ENCODE measurements at places on chromosomes 16 and 17.

DNA sequence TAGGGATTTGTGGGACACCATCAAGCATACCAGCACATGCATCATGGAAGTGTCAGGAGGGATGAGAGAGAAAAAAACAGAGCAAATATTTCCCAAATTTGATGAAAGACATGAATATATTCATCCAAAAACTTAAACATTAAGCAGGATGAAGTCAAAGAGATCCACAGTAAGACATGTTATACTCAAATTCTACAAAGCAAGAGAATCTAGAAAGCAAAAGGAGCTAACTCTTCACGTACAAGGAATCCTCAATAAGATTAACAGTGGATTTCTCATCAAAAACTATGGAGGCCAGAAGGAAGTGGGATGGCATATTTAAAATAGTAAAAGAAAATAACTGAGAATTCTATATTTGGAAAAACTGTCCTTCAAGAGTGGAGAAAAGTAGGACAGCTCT, 374.8 kb downstream of the ZFHX3 start:
- DNase-seq, result no peak

GRCh38 chr16:9279291-9280068, 188.0 kb downstream of the HAPSTR1 start:
- no peak for DNase-seq

GRCh38 chr17:38420518-38420917, 7.7 kb upstream of the ARHGAP23 start:
- no peak for DNase-seq

DNA sequence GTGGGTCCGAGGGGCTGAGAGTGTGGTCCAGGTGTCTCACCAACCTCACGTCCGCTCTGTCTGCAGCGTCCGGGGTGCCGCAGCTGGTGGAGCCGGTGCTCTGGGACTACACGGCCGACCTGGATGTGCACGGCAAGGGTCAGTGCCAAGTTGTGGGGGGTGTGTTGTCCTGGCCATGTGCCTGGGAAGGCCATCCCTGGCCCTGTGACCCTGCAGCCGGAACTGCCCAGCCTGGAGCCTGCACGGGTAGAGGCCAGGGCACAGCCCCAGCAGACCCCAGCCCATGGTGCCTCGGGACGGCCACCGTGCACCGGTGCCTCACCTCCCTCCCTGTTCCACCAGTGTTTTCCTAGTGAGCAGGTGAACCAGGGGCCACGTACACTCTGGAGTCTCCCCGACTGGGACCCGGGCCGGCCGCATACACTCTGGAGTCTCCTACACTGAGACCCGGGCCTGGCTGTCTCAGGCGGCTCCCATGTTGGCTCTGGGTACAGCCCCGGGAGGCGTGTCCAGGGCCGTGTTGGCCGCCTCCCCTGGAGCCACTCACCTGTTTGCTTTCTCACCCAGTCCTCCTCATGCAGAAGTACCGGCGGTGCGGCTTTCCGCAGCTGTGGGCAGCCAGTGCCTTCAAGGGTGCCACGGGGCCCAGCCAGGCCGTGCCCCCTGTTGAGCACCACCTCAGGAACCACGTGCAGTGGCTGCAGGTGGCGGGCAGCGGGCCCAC, 13.8 kb downstream of the CYBC1 start:
- DNase-seq, result no peak

DNA sequence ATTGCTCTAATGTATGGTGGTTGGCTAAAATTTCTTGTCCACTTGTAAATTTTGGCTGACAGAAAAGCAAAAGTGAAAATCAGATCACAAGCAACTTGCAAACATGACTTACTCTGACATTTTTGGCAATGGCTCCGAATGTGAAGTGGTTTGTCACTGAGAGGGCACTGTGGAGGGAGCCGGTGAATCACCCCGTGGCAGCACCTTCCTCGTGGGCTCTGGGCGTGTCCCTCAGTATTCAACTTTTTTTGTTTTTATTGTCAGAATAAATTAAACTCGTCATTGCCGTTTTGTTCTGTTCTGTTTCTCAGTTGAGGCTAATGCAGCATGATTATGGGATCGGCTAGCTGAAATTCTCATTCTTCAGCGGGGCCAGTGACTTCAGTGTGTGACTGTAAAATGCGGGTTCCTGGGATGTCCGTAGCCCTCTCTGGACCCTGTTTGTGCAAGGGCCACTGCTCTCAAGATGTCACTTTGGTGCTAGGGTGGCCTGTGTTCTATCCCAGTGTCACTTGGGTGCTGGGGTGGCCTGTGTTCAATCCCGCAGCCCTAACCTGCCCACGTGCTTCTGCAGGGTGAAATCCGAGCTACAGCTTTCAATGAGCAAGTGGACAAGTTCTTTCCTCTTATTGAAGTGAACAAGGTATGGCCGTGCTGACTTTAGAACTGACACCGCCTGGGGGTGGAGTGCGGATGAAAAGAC, 48.8 kb downstream of the RPA1 start:
- DNase-seq, result peak; percentile 16

DNA sequence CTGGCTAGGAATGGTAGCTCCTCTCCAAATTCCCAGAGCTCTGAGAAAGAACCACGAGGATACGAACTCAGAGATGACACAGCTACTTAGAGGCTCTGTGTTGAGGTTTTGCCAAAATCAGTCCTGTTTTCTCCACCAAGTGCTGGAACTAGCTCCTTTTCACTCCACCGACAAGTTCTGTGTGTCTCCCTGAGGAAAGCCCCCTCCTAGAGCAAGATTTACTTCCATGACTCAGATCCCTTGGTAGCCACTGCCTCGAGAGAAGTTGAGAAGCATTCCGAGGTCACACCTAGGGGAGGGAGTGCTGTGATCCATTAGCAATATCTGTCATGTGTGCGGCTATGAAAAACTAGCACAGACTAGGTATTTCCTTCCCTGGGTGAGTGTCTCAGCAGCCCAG, 30.6 kb downstream of the IL21R start:
- no peak for DNase-seq

Measured in CD4-positive, alpha-beta T cell treated with Interleukin-17A for 1 hour (primary cell).